CD4-positive, alpha-beta T cell treated with Interleukin-2 at 100 ng/mL for 4 hours (primary cell): ENCODE measurements at places on chromosomes 12 and 14.

DNA sequence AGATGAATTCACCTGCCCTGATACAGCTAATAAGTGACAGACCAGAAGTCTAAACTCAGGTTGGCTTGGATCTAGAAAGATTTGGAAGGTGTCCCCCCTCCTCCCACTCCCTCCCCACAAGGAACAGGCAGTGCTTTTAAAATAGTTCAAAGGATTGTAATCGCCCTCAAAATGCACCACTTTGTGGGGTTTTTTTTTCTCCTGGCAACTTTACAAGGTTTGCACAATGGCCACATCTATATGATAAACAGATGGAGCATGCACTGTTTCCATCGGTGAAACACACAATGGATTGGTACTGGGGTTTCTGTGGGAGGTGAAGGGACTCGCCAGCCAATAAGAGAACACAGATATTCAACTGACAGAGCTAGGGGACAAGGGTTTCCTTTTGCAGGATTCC is 137.4 kb downstream of the LLPH start:
- DNase-seq: no peak

DNA sequence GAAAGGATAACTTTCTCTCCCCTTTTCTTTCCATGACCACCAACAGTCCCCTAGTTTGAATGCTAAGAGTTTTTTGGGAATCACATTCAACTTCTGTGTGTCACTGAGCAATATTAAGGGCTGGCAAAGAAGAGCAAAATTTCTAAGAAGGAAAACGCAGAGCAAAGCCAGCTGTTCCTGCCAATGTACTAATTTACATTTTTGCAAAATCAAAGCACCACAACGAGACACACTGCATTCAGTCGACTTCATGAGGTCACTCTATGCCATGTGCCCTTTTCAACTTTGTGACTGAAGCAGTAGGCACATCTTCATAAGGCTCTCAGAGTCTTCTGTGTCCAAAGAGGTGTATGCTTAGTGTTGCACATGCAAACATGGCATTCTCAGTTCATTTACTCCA is 66.4 kb downstream of the PTPRR start:
- no peak for DNase-seq

- DNase-seq: no peak
Observed at GRCh38 chr14:74846168-74846567, 29.8 kb downstream of the PROX2 start.

- DNase-seq: no peak
Observed at GRCh38 chr12:128338386-128339125, 71.6 kb downstream of the TMEM132C start.

- DNase-seq: no peak
Observed at GRCh38 chr14:58131386-58131785, 20.6 kb downstream of the ARMH4 start.

GRCh38 chr12:26614011-26614616 is 218.9 kb downstream of the ITPR2 start:
- DNase-seq: no peak

- no peak for DNase-seq
Observed at GRCh38 chr12:85237327-85237726, 42.7 kb upstream of the ALX1 start.

DNA sequence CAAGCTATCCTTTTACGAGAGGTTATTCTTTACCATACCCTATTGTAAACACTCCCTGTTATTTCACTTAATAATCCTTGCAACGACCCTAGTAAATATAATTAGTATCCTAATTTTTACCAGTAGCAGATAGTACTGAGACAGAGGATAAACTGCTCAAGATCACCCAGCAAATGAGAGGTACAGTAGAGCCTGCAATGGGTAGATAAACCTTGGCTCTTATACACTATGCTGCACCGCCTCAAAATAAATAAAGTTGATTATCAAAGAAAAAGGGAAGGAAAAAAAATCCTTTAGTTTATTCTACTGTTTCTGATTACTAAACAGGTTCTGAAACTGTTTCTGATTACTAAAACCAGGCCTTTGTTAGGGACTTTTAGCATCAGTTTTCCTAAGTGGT is 22.5 kb downstream of the YBX3 start:
- DNase-seq: no peak

- no peak for DNase-seq
Observed at GRCh38 chr14:88863167-88863566, 38.7 kb downstream of the TTC8 start.

DNA sequence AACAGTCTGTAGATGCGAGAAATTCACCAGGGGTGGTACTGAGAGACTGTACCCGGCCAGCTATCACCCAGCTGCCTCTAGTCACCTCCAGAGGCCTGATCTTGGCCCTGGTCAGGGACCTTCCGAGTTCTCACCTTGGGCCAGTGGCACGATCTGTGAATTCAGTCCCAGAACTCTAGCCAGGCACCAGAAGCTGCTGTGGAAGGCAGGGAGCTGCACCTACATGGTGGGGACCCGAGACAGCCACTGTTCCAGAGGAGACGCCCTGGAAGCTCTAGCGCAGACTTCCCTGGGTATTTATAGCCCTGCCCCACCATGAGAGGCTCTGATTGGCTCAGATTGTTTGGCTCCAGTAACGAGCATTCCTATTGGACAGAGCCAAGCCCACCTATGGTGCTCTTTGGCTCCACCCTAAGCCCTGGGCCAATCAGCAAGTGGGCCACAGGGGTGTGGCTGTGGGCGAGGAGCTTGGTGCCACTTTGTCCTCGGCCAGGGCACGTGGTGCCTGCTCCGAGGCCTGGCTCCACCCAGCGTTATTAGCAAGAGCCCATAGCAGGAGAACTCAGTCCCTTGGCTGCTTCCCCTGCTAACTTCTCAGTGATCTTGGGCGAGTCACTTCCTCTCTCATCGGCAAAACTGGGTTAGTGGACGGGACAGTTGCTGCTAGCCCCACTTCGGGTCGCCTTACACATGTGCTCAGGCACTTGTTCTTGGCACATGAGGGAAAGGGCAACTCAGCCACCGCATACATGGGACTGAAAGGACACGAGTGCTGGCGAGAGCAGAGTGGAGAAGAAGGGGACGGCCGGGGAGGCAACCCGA is 89.0 kb upstream of the BCL11B start:
- DNase-seq: no peak

DNA sequence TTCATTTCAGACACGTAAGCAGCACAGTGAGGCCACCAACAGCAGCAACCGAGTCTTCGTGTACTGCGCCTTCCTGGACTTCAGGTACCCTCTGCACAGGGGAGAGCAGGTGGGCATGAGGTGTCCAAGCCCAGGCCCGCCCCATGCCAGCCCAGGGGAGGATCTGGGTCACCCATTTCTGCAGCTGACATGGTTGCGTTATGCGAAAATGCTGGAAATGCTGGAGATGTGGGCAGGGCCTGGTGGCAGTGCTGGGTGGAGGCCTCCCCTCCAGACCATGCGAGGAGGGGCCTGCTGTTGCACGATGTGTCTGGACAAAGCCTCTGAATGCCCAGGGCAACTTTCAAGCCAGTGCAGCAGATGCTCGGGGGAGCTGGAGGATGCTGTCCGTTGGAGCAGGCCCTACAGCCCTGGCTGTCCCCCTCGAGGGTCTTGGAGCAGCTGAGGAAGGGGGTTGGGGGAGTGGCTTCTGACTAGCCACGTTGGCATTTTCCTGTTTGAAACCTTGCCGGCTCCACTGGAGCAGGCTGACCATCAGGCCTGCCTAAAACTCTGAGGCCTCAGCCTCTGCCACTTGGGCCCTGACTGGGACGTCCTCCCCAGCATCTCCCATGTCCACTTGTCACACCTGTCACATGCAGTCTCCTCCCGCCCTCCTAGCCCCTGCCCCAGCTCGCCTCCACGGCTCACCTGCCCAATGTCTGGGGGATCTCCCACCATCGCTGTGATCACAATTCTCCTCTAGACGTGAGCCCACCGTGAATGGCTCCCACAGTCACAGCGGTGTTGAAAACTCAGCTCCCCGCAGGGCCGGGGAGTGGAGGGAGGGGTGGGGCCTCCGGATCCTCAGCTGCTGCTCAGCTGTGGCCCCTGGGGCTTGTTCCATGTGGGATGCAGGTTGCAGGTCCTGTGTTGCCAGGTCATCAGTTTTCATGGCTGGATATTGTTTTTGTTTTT is 123.4 kb downstream of the ADGRD1 start:
- no peak for DNase-seq

- DNase-seq: peak; percentile 67
Observed at GRCh38 chr14:23294734-23295561, 7.7 kb downstream of the PPP1R3E start.

DNA sequence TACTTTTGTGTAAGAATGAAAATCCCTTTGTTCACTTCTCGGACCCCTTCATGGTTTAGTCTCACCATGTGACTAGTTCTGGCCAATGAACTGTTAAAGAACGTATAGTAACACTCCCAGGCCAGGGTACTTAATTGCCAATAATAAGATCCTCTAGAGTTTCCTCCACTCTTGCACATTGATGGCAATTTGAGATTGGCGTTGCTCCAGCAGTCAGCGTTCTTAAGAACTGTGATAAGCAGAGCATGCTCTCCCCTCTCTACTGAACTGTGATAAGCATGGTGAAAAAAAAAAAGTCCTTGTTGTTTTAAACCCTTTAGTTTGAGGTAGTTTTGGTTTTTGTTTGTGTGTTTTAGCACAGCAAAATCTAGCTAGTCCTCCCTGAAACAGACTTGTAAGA is 854.5 kb downstream of the SLC6A15 start:
- DNase-seq: no peak

- DNase-seq: no peak
Observed at GRCh38 chr14:100564512-100564911, 22.7 kb downstream of the BEGAIN start.

- DNase-seq: no peak
Observed at GRCh38 chr12:65051218-65051617, 69.9 kb downstream of the WIF1 start.

GRCh38 chr14:73325630-73326299 is 88.5 kb downstream of the PAPLN start:
- peak; percentile 29 for DNase-seq

- DNase-seq: no peak
Observed at GRCh38 chr14:23627961-23628360, 8.2 kb upstream of the DHRS2 start.

DNA sequence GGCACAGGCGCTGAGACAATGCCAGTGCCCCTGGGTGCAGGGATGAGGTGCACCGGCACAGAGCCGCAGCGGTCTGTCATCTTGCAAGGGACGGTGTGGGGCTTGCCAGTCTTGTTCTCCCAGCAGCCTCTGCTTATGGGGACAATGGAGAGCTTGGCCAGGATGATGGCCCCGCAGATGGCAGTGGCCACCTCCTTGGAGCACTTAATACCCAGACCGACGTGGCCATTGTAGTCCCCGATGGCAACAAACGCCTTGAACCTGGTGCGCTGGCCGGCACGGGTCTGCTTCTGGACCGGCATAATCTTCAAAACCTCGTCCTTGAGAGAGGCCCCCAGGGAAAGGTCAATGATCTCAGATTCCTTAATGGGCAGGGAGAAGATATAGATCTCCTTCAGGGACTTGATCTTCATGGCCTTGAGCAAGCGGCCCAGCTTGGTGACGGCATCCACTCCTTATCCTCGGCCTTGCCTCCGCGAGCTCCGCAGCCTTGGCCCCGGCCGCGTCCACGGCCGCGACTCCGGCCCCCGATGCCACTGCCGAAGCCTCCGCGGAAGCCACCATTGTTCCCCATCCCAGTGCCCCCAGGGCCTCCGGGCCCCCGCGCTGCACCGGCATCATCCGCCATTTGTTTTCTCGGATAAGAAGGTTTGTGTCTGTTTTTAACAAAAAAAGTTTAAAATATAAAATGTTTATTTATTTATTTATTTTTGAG is 29.9 kb downstream of the VRTN start:
- DNase-seq: no peak

GRCh38 chr14:72742118-72742837 is 151.6 kb downstream of the DPF3 start:
- no peak for DNase-seq

DNA sequence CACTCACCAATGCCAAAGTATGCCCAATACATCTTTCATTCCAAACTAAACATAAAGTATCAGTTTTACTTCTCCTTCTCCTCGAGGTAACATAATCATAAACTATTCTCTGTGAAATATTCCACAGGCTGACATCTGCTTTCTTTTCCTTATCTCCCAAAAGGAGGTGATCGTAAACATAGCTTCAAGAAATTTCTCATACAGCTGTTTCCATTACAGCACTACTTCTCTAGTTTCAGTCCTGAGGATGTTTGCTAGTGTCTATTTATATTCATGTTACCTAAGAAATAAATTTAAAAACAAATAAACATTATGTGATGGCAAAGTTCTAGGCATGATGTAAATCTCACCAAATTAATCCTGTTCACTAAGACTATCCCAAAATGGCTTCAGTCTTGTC is 90.1 kb upstream of the CPSF6 start:
- DNase-seq: no peak

GRCh38 chr12:18250313-18250916 is 10.9 kb upstream of the PIK3C2G start:
- DNase-seq: peak; percentile 5

DNA sequence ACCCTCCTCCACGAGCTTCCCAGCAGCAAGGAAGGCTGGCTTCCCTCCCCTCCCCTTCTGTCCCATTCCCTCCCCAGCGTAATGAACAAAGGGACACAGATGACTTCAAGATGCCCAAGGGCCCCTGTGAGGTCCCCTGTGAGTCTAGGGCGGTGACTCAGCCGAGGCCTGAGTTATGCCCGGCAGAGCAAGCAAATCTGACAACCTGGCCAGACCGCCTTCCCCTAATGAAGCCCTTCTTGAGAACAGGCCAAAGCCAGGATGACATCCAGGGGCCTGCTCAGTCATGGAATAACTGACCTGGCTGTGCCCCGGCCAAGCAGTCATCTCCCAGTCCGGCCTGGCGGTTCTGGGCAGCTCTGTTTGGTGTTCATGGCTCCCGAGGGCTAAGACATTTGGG is 89.2 kb downstream of the DICER1 start:
- no peak for DNase-seq

GRCh38 chr14:99971941-99972747 is 93.1 kb upstream of the EVL start:
- no peak for DNase-seq

DNA sequence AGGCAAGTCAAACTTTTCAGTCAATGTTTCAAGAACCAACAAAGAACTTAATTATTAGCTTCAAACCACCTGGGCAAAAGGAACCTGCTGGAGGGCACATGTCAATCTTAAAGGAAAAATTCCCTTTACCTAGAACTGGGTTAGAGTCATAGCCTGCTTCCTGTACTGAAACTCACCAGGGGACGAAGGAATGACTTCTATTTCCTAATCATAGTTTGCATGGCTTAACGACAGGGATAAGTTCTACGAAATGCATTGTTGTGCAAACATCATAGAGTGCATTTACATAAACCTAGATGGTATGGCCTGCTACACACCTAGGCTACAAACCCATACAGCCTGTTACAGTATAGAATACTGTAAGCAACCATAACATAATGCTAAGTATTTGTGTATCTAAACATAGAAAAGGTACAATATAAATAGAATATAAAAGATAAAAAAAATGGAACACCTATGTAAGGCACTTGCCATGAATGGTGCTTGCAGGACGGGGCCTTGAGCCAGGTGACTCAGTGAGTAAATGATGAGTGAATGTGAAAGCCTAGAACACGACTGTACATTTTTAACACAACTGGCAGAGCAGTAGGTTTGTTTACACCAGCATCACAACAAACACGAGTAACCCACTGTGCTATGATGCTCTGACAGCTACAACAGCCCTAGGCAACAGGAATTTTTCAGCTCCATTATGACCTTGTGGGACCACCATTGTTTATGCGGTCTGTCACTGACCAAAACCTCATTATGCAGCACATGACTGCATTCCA is 234.9 kb upstream of the CAND1 start:
- DNase-seq: no peak

- no peak for DNase-seq
Observed at GRCh38 chr12:104121001-104121400, 17.0 kb downstream of the NFYB start.

- DNase-seq: no peak
Observed at GRCh38 chr12:94690198-94690771, 39.9 kb upstream of the TMCC3 start.

GRCh38 chr14:22982477-22983245 is at the start of gene AJUBA:
TSS of gene AJUBA (minus strand) at chr14:22982551. CDS start at chr14:22982266, 285 bp downstream.
- peak; percentile 69 for DNase-seq
